ENCODE measurements at places on chromosomes 1 and 21. TPM values are rescaled to one million over a fixed set of nuclear protein-coding genes. Genes with fewer than 3 reads are reported as not detected.
A peak's percentile ranks its signal among the peaks of the same experiment; 100 is the strongest.

The RPE65 gene
- not detected for total RNA-seq

DNA sequence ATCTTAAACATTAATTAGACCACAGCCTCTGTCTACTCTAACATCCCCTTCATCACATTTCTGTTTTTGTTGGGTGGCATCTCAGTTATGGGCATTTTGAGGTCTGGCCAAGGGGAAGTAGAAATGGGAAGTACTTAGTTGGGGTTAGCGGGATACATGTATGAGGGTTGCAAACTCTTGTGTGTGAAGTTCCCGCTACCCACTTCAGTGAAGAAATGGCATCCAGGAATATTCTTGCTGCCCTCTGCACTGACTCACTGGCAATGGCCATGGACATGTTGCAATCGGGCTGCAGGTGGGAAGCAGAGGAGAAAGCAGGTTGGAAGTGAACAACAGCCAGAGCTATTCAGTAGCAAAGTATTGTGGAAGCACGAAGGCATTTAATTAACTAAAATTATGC is 7.4 kb downstream of the CD48 start:
- DNase-seq = peak; percentile 74

The PLA2G2A gene
- total RNA-seq = not detected

GRCh38 chr1:22281521-22282363 is 138.8 kb upstream of the WNT4 start:
- no peak for DNase-seq

DNA sequence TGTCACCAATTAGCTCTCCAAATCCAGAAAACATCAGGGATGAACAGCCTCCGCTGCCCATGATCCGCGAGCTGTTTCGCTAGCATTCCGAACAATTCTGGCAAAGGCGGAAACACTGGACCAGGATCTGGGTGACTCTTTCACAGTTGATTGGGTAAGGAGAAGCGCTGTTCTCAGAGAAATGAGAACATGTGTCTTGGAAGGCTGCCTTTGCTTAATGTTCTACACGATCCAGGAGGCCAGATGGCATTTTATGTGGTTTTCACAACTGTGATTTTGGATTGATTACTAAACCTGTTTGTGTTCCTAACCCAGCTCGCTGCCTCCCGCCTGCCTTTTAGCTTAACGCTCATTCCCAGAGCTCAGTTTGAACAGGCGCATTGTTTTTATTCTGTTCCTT is 144.0 kb downstream of the KIF26B start:
- no peak for DNase-seq

The ROR1 gene
- 16.3 TPM for total RNA-seq

- no peak for DNase-seq
Observed at GRCh38 chr21:45551316-45551715, 9.1 kb upstream of the SLC19A1 start.

The FAM89A gene
- total RNA-seq = 5.6 TPM

- no peak for DNase-seq
Observed at GRCh38 chr1:245984390-245985155, 522.5 kb downstream of the SMYD3 start.

The AQP10 gene
- not detected for total RNA-seq

DNA sequence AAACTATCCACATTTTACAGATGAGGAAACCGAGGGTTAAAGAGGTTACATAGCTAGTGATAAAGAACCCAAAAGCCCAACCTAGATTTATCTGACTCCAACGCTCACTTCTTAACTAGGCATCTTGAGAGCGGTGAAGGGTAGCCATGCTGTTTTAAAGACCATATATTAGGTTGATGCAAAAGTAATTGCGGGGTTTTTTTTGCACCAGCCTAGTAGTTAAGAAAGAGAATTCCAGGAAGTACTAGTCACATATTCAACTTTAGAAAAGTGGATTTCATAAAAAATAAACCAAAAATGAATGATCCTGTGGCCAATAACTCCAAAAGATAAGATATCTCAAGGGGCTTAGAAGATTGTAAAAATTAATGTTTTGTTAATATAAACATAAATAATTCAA is 162.1 kb downstream of the GLUL start:
- DNase-seq = no peak

GRCh38 chr21:37338671-37339551 is 27.7 kb upstream of the DYRK1A start:
- DNase-seq = no peak

GRCh38 chr1:109133815-109134214 is 19.9 kb downstream of the ELAPOR1 start:
- DNase-seq = peak; percentile 17

DNA sequence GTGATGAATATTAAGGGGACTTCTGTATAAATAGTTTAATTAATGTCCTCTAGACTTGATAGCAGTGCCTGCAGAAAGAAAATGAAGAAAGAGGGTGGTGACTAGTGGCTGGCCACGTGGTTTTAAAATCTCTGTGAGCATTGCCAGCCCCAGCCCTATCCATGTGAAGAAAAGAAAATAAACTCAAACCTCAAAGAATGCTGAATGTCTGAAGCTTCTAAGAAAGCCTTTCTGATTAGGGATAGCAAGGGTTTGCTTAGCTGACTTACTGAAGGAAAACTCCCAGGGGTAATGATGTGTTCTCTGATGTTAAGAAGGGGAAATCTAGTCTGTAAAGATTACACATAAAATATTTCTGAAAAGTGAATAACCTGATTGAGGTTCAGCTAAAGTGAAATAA is 31.8 kb downstream of the ADGRL2 start:
- DNase-seq = no peak

GRCh38 chr1:202189001-202189790 is 4.4 kb upstream of the LGR6 start:
- DNase-seq = peak; percentile 76

GRCh38 chr1:171762143-171762563 is 19.3 kb upstream of the METTL13 start:
- DNase-seq = no peak

The EEIG2 gene
- 13.6 TPM for total RNA-seq

The CACNA1E gene
- 0.37 TPM for total RNA-seq

DNA sequence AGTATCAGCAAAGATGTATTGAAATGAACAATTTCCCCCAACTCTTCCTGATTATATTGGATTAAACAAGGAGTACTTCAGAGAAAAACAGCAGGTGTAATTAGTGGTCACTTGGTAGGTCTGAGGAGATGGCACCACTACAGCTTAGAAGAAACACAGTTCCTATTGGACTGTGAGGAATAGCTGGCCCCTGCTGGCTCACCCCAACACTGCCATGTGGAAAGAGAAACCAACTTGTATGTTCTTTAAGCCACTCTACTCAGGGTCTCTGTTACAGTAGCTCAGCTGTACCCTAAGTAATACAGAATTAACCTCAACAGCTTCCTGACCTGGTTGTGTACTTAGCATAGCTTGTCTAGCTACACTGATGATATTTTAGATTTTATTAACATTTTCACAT is 26.5 kb upstream of the MTR start:
- DNase-seq = no peak

DNA sequence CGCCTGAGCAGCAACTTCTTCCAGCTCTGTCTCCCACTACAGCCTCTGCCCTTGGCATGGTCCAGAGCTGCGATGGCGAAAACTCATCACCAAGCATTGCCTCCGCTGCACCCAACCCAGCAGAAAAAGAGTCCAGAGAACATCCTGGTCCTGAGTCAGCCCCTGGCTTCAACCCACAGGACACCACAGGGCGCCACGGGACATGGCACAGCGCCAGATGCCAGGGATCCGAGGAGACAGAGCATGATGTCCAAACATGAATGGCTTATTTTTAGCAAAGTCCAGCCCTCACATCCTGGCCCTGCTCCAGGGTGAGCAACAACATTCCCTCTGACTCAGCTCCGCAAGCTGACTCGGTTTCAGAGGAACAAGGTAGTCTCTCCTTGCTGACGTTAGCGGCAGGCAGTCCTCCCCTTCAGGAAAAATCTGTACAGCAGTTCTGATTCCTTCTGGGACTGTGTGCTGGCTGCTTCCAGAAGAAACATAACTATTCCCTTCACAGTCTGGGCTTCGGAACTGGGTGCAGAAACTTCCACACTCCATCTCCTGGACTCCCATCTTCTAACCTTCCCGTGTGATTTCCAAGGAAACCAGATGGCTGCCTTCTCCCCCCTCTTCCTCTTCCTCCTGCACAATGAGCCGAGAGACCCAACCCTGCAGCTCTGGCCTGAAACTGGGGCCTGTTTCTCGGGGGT is 131.3 kb downstream of the TOMM20 start:
- no peak for DNase-seq

- no peak for DNase-seq
Observed at GRCh38 chr1:180842052-180842451, 70.6 kb upstream of the KIAA1614 start.

- DNase-seq = no peak
Observed at GRCh38 chr1:174974711-174975119, 25.0 kb upstream of the CACYBP start.

- no peak for DNase-seq
Observed at GRCh38 chr1:219027146-219027673, 146.5 kb upstream of the LYPLAL1 start.

DNA sequence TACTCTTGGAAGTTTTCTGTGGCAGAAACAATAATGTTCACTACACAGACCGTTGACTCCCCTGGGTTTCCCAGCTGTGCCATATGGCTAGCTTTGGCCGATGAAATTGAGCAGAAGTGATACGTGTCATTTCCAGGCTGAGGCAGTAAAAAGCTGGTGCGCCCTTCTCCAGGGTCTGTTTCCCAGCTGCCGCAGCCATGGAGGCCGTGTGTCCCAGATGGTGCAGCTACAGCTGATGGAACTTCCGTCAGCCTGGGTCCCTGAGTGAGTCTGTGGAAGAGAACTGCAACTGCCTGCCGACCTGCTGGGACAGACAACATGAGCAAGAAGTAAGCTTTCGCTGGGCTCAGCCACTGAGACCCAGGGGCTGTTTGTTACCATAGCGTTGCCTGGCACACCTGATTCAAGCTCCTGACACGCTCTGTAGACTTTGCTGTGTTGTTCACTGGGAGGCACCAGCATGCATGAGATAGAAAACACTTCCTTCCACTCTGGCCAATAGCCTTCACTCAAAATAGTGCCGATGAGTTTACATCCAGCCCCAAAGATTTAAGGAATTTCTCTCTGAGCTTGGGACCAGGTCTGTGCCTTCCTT is 116.3 kb upstream of the SLC25A33 start:
- DNase-seq = no peak

The CD1D gene
- total RNA-seq = 5.3 TPM

DNA sequence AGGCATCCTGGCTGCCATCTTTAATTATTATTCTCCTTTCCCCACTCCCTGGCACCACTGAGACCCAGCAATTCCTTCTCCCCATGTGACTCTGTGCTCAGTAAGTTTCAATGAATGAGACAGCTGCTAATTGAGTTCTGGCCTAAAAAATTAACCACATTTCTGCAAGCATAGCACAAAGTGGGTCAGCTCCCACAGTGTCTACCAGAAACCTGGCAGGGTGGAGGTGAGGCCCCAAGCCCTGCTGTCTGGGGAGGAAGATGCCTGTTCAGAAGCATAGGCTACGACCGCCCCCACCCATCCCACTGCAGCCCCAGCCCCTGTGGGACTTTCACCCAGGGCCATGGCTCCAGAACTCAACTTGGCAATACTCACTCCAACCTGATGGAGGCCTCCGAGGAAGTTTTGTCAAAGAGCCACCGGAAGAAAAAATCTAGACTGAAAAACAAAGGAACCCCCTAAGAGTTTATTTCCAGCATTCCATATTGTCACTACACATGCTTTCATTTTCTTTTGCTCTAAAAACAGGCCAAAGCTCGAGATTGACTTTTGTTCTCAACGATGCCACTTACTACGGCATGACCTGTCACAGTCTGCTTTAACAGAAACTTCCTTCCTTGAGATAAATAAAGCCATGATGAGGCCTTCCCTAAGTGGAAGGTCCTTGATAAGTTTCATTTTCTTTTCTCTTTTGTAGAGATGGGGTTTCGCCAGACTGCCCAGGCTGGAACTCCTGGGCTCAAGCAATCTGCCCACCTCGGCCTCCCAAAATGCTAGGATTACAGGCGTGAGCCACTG is 26.5 kb downstream of the TMEM63A start:
- no peak for DNase-seq

The ATP1A2 gene
- not detected for total RNA-seq

GRCh38 chr1:111638320-111638719 is 18.7 kb downstream of the RAP1A start:
- no peak for DNase-seq

The TSPEAR gene
- not detected for total RNA-seq

DNA sequence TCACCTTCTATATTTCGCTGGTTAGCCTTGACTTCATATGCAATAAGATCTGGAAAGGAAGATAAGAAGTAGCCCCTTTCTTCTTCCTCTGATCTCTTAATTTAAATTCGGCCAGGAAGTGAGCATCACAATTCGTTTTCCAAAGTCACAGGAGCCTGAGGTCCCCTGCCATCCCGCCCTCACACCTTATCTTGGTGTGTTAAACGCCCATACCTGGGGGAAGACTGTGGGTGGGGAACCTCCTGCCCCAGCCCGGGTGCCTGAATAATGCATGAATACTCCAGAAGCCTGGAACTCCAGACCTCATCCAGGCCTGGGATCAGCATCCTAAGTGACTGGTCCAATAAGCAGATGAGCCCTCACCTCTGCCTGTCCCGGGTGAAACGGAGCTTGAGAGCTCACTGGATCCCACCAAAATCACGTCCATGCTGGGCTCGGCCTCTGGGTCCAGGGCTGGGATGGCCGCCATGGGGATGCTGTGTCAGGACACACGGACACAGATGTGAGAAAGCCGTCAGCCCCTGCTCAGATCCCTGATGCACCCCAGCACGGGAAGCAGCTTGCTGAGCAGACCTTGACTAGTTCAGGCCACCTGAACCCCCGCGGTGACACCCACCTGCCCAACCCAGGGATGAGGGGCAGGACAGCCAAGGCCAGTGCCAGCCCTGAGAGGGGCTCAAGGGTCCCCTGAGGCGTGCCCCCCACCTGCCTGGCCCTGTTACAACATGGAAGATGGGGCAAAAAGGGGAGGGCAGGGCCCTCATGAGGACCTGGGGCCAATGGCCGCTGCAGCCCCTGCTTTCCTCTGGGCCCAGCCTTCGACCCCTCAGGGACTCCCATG is 686 bp downstream of the DNMT3L start:
- no peak for DNase-seq

GRCh38 chr1:240646571-240647240 is 34.8 kb upstream of the GREM2 start:
- no peak for DNase-seq

- DNase-seq = no peak
Observed at GRCh38 chr1:169091480-169091941, 15.0 kb upstream of the ATP1B1 start.

DNA sequence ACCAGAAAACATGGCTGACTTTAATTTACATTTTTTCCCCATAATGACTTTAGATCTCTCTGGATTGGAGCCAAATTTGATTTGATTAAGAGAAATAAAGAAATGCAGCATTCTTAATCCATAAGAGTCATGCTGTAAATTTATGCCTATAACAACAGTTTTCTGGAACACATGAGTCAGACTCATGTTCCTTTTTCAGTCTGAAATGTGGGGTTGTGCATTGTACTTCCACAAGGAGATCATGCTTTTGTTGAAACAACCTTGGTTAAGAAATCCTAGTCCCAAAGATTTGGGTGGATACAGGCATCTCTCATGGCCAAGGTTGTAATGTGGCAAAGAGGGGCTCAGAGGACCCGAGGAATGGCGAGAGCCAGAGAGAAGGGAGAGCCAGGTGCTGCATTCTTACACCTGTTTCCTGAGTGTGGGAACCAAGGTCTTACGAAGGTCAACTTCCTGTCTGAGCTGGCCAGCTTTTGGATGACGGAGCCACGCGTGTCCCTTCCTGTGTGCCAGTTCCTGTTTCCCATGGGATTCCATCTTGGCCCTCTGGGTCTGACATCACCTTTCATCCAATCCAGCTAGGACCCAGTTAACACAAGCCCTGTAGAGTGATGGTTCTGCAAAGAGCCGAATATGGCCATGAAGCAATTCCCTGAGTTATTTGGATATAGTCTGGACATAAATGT is 23.1 kb downstream of the CLDN14 start:
- DNase-seq = no peak
